ENCODE measurements at places on chromosomes 4 and X. TPM values are rescaled to one million over a fixed set of nuclear protein-coding genes. Genes with fewer than 3 reads are reported as not detected.

- no peak for DNase-seq
Measured at GRCh38 chr4:126446917-126447316, 1132.2 kb downstream of the FAT4 start.

DNA sequence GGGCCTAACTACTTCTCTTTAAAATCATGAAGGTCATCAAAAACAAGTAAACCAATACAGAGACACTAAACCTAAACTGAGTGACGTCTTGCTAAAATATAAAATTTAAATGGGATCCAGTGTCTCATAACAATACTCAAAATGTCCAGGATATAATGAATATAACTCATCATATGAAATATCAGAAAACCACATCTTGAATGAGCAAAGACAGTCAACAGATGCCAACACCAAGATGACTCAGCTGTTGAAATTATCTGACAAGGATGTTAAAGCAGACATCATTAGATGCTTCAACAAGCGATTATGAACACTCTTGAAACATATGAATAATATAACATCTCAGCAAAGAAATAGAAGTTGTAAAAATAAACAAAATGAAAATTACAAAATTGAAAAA, 8.3 kb downstream of the NAP1L2 start:
- DNase-seq = no peak

- no peak for DNase-seq
Measured at GRCh38 chr4:66885501-66886165, 659.7 kb downstream of the CENPC start.

- no peak for DNase-seq
Measured at GRCh38 chr4:11702886-11703557, 274.3 kb upstream of the HS3ST1 start.

Gene CT45A2
- not detected for total RNA-seq

- no peak for DNase-seq
Measured at GRCh38 chrX:41480508-41481260, 33.5 kb downstream of the NYX start.

Gene DGAT2L6
- total RNA-seq = not detected

Gene HPGDS
- not detected for total RNA-seq
